ENCODE measurements at places on chromosomes 5 and 9.

- no peak for DNase-seq
These were observed 1.5 kb downstream of the NDFIP1 start for GRCh38 chr5:142110046-142110531.

DNA sequence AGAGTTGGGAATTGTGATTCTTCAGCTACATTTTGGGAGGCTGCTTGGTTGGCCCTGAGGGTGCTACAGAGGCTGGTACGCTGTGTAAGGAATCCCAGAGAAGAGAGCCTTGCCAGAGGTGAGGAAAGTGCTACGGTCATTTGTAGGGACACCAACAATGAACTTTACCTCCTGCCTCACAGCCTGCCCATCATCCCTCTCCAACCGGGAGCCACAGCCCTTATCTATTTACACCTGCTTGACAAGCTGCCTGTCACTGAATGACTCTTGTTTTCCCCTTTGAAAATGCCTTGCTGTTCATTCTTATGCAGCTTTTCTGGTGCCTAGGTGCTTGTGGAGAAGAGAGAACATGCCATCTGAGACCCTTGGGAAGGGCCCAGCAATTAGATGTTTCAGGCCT is 110.8 kb downstream of the PCSK1 start:
- DNase-seq: no peak

DNA sequence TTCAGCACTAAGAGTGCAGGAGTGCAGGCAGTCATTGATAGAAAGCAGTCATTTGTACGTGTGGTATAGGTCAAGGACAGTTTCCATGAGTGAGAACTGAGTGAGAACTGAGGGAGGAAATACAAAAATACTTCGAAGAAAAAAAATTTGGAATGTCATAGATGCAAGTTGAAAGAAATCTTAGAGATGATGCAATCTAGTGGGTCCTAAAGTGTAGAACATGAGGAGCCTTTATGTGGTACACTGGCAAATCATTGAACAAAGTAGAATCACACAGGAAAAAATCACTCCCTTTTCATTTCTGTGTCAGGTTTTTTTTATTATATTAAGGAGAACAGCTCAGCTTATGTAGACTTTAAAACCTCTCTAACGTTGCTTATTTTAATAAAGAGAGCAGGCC is 26.4 kb upstream of the SLC1A1 start:
- DNase-seq: no peak

DNA sequence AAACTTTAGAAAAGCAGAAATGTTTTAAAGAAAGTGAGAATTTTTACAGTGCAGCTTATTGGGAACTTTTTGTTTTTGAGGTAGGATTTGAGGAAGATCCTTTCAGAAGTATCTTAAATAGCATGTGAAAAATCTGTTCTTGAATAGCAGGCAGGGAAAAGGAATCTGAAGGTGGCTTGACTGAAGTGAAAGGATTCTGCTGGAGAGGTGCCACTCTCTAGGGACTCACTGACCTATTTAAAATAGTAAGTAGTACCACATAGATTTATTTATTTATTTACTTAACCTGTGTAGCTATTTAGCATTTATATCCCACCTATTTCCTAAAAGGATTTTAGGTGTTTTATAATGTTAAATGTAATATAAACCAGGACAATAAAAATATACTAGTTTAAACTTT is 69.1 kb downstream of the NIPBL start:
- no peak for DNase-seq

DNA sequence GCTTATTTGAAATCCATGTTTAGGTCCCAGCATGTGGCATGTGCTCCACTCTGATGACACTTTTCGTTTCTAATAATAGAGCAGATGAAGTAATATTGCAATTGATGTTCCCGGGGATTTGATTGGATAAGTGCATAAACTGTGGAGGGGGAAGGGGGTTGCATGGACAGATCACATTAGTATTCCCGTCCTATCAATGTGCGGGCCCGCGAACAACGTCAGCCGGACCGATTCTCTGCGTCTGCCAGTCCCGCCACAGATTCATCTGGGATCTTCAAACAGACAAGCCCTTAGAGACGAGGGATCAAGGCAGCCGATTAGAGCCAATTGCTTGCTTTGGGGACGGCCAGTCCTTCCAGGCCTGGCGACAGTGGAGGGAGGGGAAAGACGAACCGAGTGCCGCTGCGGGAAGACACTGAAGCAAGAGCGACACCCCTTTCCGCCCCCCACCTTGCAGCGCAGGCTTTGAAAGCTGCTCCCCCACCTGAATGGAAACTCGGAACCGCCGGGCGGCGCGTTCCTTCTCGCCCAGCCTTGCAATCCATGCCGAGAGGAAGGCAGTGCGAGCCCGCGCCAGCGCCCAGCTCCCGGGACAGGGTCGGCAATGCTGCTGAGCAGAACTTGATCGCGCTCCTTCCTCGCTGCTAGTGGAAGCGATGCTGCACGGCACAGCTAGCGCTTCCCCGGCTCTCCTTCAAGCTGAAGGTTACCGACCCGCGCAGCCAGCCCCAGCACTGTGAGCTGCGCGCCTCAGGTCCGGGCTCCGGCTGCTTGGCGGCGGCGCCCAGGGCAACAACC is at the start of gene RGS7BP:
TSS of gene RGS7BP (plus strand) at position 247 of the 798 bp plus-strand sequence. CDS start 610 bp downstream, outside the sequence.
- no peak for DNase-seq

GRCh38 chr9:10700291-10700690 is 87.5 kb upstream of the PTPRD start:
- no peak for DNase-seq

DNA sequence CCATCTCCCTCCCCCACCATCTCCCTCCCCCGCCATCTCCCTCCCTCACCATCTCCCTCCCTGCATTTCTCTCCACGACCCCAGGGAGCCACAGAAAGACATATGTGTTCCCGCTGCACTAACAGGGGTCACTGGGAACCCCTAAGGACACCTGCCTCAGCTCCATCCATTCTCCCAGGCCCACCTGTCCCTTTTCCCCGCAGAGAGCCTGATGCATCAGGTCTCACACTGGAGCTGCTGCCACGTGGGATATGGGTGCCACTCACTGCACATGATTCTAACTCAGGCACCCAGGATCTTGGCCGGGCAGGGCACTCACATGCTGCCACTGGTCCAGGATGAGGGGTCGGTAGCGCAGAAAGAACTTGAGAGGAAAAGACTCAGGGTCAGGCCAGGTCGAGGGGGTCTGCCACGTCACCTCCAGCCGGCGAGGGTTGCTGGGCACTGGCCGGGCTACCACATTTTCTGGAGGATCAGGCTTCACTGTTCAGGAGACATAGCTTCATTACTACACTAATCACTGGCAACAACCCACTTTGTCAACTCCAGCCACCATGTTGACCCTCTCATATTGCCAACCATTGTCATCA is 33.2 kb upstream of the ENHO start:
- no peak for DNase-seq

- DNase-seq: no peak
These were observed 539.8 kb downstream of the PRELID2 start for GRCh38 chr5:145295236-145295835.

GRCh38 chr9:80222466-80223169 is 650.9 kb downstream of the TLE4 start:
- no peak for DNase-seq

- DNase-seq: no peak
These were observed 58.9 kb downstream of the PLPPR1 start for GRCh38 chr9:101087426-101087825.

Data from activated CD8-positive, alpha-beta T cell treated with anti-CD3 and anti-CD28 coated beads, Interleukin-2, amount 10 ng/mL, durations not matched to agents 7 days and 5 days (primary cell).